ENCODE measurements at places on chromosomes 16 and 17. TPM values are rescaled to one million over a fixed set of nuclear protein-coding genes. Genes with fewer than 3 reads are reported as not detected.

SMPD3 gene
- not detected for total RNA-seq

CBX2 gene
- total RNA-seq: 1.1 TPM

SCNN1G gene
- 0.38 TPM for total RNA-seq

FOXF1 gene
- not detected for total RNA-seq

GCGR gene
- not detected for total RNA-seq

NTN3 gene
- total RNA-seq: under 0.01 TPM

SLC5A11 gene
- not detected for total RNA-seq

SEC14L5 gene
- 0.13 TPM for total RNA-seq

TBC1D26 gene
- total RNA-seq: not detected

TBC1D3H gene
- not detected for total RNA-seq

SCNN1B gene
- 5.8 TPM for total RNA-seq

SRCIN1 gene
- 0.64 TPM for total RNA-seq

TLCD3A gene
- 47.7 TPM for total RNA-seq

ZNF750 gene
- total RNA-seq: 13.8 TPM

ADCY9 gene
- 16.6 TPM for total RNA-seq

NT5C3B gene
- total RNA-seq: 124 TPM

BCAR1 gene
- 32.5 TPM for total RNA-seq

ADAMTS18 gene
- total RNA-seq: not detected

LRRC37A3 gene
- total RNA-seq: 5.0 TPM

MT3 gene
- total RNA-seq: not detected

MT1H gene
- total RNA-seq: not detected
